ENCODE measurements at places on chromosomes 4 and X. TPM values are rescaled to one million over a fixed set of nuclear protein-coding genes. Genes with fewer than 3 reads are reported as not detected.

The TMPRSS11D gene
- not detected for polyA plus RNA-seq

The FGF5 gene
- not detected for polyA plus RNA-seq

The DGKK gene
- 5.3 TPM for polyA plus RNA-seq

The XK gene
- polyA plus RNA-seq: 3.5 TPM
